ENCODE measurements at places on chromosomes 4 and X.
A peak's percentile ranks its signal among the peaks of the same experiment; 100 is the strongest.

DNA sequence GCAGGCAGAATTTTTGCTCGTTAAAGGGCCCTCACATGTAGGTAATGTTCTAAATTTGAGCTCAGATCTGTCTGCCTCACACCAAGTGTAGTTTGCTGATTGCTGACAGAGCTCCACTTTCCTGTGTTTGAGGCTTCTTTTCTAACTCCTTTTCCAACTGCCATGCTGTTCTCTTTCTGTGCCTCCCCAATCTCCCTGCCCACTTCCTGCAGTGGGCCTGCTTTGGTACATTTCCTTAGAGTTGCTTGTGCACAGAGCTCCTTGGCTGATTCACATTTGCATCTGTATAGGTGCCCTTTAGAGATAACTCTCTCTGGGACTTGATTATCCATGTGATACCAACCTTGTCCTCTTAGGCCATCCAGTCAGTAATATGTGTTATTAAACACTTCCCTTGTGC is 4.5 kb downstream of the MED28 start:
- no peak for DNase-seq
- peaks cover 50% of the 10 kb centered on the region for H3K4me1 ChIP-seq
- H3K27ac ChIP-seq, result peak overlapping the region; percentile 71
- no peak overlapping the region for H3K4me3 ChIP-seq

- no peaks in the 10 kb centered on the region for H3K27me3 ChIP-seq
- DNase-seq, result no peak
- H3K36me3 ChIP-seq, result no peaks in the 10 kb centered on the region
- no peaks in the 10 kb centered on the region for H3K4me1 ChIP-seq
- H3K4me3 ChIP-seq, result no peak overlapping the region
Measured at GRCh38 chr4:153901220-153901619, 112.3 kb upstream of the SFRP2 start.

DNA sequence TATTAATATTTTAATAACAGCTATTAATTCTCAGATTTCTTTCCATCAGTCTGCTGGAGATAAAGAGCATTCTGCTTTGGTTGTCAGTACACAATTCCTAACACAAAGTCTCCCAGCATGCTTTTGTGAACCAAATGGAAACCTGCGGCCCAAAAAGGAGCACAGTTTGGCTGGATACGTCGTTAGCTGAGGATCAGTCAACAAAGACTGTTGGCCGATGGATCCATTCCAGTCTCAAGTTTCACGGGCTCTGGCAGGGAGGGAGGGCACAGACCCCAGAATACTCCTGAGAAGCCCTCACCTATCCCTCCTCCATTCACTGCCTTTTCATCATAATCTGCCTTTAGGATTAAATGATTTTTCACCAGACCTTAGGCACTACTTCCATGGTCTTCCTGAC is 26.3 kb upstream of the PRSS48 start:
- no peaks in the 10 kb centered on the region for H3K27me3 ChIP-seq
- no peak overlapping the region for H3K4me3 ChIP-seq
- no peak for DNase-seq
- no peaks in the 10 kb centered on the region for H3K36me3 ChIP-seq
- no peaks in the 10 kb centered on the region for H3K4me1 ChIP-seq
- no peak overlapping the region for H3K27ac ChIP-seq

GRCh38 chr4:124631760-124632159 is 80.8 kb downstream of the ANKRD50 start:
- H3K27ac ChIP-seq, result no peak overlapping the region
- H3K4me3 ChIP-seq, result no peak overlapping the region
- H3K4me1 ChIP-seq, result no peaks in the 10 kb centered on the region
- no peak for DNase-seq
- no peaks in the 10 kb centered on the region for H3K36me3 ChIP-seq

GRCh38 chr4:127880763-127881562 is at the start of gene PLK4:
PLK4 (plus strand) TSS chr4:127880893; CDS start chr4:127881135, 242 bp downstream.
- peaks cover 5% of the 10 kb centered on the region for H3K27me3 ChIP-seq
- H3K4me3 ChIP-seq, result peak within 1 kb of the TSS; percentile 91
- DNase-seq, result peak; percentile 97
- peak within 1 kb of the TSS; percentile 95 for H3K27ac ChIP-seq

GRCh38 chrX:31318866-31319265 is 247.0 kb upstream of the FTHL17 start:
- DNase-seq, result no peak
- no peak overlapping the region for H3K4me3 ChIP-seq
- H3K36me3 ChIP-seq, result no peaks in the 10 kb centered on the region
- no peak overlapping the region for H3K27ac ChIP-seq

GRCh38 chrX:55144697-55145096 is 55.9 kb downstream of the PAGE2 start:
- no peaks in the 10 kb centered on the region for H3K27me3 ChIP-seq
- H3K36me3 ChIP-seq, result no peaks in the 10 kb centered on the region
- no peak overlapping the region for H3K4me3 ChIP-seq
- DNase-seq, result no peak
- no peaks in the 10 kb centered on the region for H3K4me1 ChIP-seq

- no peak for DNase-seq
- peak overlapping the region; percentile 39 for H3K27ac ChIP-seq
- peaks cover 16% of the 10 kb centered on the region for H3K36me3 ChIP-seq
- H3K27me3 ChIP-seq, result peaks cover 1% of the 10 kb centered on the region
Measured at GRCh38 chr4:152258804-152259708, 276.8 kb downstream of the FBXW7 start.

GRCh38 chr4:173516621-173517524 is 13.2 kb downstream of the HAND2 start:
- no peak for DNase-seq
- H3K4me1 ChIP-seq, result peaks cover 5% of the 10 kb centered on the region
- H3K36me3 ChIP-seq, result peaks cover 17% of the 10 kb centered on the region
- peaks cover 97% of the 10 kb centered on the region for H3K27me3 ChIP-seq

DNA sequence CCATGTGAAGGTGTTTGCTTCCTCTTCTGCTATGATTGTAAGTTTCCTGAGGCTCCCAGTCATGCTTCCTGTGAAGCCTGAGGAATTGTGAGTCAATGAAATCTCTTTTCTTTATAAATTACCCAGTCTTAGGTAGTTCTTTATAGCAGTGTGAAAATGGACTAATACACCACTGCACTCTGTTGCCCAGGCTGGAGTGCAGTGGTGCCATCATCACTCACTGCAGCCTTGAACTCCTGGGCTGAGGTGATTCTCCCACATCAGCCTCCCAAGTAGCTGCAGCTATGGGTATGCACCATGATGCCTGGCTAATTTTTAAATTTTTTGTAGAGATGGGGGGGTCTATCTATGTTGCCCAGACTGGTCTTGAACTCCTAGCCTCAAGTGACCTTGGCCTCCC is 15.8 kb upstream of the IGFBP7 start:
- H3K4me3 ChIP-seq, result no peak overlapping the region
- H3K36me3 ChIP-seq, result no peaks in the 10 kb centered on the region
- H3K27ac ChIP-seq, result no peak overlapping the region
- no peak for DNase-seq
- H3K27me3 ChIP-seq, result peaks cover 8% of the 10 kb centered on the region
- no peaks in the 10 kb centered on the region for H3K4me1 ChIP-seq

DNA sequence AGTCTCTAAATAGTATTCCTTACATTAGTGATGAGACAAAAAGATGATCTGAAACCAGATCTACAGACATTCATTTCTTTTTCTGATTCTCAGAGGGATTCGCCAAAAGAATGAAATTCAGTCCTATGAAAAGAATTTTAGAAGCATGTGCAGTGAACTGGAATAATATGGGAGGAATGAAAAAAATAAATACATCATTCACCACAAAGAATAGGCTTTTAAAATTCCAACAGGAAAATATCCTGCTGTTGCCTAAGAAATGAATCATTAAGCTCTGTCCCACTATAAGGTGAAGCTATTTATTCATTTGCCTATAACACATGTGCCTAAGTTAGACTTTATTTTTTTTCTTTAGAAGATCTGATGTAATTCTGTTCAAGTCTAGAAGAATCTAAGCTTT is 165.9 kb downstream of the IL15 start:
- H3K36me3 ChIP-seq, result no peaks in the 10 kb centered on the region
- no peak for DNase-seq
- no peak overlapping the region for H3K27ac ChIP-seq

DNA sequence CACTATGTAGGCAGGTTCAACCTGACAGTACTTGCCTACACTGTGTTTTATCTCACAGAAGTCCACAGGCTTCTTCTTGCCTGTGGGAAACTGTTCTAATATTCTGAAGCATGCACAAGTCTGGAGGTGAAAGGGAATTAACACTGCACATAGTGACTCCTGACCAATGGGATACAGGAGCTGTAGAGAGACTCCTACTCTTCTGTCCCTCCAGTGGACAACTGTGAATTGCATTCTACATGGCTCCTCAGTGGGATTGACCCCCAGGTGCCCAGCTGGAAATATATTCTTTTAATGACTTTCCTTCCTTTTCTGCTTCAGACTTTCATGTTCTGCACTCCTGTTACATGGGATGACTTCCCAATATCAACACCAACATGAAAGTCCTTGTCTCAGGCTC is 8.2 kb upstream of the YIPF6 start:
- H3K27me3 ChIP-seq, result peaks cover 10% of the 10 kb centered on the region
- H3K27ac ChIP-seq, result no peak overlapping the region
- no peak for DNase-seq
- H3K4me1 ChIP-seq, result no peaks in the 10 kb centered on the region
- H3K36me3 ChIP-seq, result no peaks in the 10 kb centered on the region

GRCh38 chrX:124333862-124334261 is 1.4 kb downstream of the TEX13D start:
- H3K27me3 ChIP-seq, result no peaks in the 10 kb centered on the region
- H3K4me1 ChIP-seq, result peaks cover 22% of the 10 kb centered on the region
- H3K36me3 ChIP-seq, result peaks cover 1% of the 10 kb centered on the region
- H3K27ac ChIP-seq, result no peak overlapping the region
- H3K4me3 ChIP-seq, result no peak overlapping the region

- DNase-seq, result no peak
- H3K27me3 ChIP-seq, result peaks cover 99% of the 10 kb centered on the region
- peaks cover 35% of the 10 kb centered on the region for H3K4me1 ChIP-seq
Measured at GRCh38 chr4:54104907-54105306, 4.9 kb downstream of the GSX2 start.

DNA sequence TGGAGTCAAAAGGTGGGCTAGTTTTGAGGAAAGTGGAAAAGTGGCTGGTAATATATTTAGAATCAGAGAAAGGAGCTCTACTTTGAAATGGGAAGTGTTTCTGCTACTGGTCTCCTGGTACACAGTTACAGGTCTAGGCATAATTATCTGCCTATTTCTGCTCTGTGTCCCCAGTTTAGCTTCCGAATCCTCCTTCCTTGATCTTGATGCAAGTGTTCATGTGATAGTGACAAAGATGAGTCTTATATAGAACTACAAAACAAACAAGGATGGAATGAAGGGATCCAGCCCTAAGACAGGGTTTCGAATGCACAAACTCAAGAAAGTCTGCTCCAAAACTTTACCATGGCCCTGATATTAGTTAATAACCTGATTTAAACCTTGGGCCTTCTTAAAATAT is 580.2 kb downstream of the INPP4B start:
- DNase-seq, result no peak
- H3K27me3 ChIP-seq, result no peaks in the 10 kb centered on the region
- H3K4me1 ChIP-seq, result peaks cover 53% of the 10 kb centered on the region
- H3K27ac ChIP-seq, result no peak overlapping the region

GRCh38 chr4:131093303-131093702 is 1997.4 kb downstream of the C4orf33 start:
- H3K27ac ChIP-seq, result no peak overlapping the region
- DNase-seq, result no peak
- no peaks in the 10 kb centered on the region for H3K27me3 ChIP-seq

DNA sequence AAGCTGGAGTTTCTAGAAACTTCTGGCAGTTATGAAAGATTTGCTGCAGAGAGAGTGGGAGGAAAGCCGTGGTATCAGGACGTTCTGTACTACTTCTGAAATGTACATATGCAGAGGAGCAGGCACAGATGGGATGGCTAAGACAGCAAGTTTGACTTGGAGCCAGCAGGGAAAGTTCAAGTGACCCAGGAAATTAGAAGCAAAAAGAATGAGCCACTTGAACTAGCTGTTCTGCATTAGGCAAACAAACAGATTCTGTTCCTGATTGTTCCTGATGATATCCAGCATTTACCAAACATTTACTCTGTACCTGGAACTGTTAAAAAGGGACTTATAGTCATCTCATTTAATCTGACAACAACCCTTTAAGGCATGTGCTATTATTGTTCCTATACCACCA is 41.4 kb upstream of the CXCL13 start:
- no peaks in the 10 kb centered on the region for H3K36me3 ChIP-seq
- H3K4me1 ChIP-seq, result no peaks in the 10 kb centered on the region
- peaks cover 3% of the 10 kb centered on the region for H3K27me3 ChIP-seq
- DNase-seq, result no peak

DNA sequence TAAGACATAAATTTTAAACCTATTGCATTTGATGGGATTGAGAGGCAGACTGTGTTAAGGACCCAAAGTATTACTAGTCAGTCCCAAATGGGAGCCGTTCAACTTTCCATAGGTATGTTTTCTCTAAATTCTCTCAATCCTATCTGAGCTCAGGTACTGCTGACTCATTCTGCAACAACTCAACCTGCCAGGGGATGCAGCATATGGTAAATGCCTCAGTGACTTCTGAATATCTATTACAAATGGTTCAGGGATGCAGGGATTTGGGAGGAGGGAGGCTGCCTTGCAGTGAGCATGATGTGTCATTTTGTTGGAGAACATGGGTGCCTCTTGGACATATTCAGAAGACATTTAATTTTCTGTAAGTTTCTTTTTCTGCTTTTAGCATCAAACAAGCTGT is 97.3 kb downstream of the HDAC8 start:
- no peak overlapping the region for H3K27ac ChIP-seq
- no peaks in the 10 kb centered on the region for H3K27me3 ChIP-seq
- H3K4me3 ChIP-seq, result no peak overlapping the region

DNA sequence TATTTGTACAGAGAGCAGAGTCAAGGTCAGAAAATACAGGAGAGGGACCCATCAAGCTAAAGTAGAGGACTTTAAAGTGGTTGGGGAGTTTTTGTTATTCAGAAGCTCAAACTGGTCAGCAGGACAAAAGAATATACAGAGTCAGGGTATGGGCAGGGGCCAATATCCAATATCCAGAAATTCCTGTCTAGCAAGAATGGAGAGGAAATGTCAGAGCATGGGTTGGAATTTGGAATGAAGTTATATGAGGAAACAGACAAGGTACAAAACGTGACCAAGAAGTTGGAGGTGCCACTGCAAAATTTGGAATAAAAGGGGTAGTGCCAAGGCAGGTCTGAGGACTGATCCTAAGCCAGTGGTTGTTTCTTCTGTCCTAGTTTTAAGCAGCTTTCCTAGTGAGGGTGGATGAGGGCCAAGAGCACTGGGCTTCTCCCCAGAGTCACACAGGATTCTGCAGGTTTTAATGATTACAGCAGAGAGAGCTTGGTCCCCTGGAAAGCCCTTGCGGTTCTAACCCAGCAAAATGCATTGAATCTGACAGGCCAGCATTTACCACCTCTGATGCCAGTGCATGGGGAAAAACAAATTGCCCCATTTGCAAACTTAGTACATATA is 304.7 kb upstream of the FTHL17 start:
- no peak for DNase-seq
- no peak overlapping the region for H3K27ac ChIP-seq
- no peaks in the 10 kb centered on the region for H3K4me1 ChIP-seq
- H3K27me3 ChIP-seq, result no peaks in the 10 kb centered on the region

DNA sequence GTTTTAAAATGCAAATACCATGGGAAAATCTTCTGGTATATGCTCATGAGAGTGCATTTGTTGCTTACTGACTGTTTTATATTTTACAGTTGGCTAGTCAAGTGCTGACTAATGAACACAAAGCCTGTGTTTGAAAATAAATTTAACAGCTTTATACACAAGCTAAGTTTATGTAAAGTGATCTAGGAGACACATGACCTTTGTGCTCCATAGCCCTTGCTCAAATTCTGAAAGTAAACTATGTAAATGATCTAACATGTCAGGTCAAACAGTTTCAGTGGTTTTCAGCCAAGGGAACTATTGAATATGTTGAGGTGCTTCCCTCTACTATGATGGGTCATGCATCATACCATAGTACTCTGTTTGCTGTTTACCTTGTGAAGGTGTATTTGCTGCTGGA is 36.7 kb downstream of the DIAPH2 start:
- no peak overlapping the region for H3K27ac ChIP-seq

All from activated naive CD4-positive, alpha-beta T cell treated with anti-CD3 and anti-CD28 coated beads, Interleukin-2, amount 10 ng/mL, durations not matched to agents 7 days and 5 days (primary cell).